Astrocyte (in vitro differentiated cells and primary cell): ENCODE measurements at places on chromosomes 4 and X. TPM values are rescaled to one million over a fixed set of nuclear protein-coding genes. Genes with fewer than 3 reads are reported as not detected.

DNA sequence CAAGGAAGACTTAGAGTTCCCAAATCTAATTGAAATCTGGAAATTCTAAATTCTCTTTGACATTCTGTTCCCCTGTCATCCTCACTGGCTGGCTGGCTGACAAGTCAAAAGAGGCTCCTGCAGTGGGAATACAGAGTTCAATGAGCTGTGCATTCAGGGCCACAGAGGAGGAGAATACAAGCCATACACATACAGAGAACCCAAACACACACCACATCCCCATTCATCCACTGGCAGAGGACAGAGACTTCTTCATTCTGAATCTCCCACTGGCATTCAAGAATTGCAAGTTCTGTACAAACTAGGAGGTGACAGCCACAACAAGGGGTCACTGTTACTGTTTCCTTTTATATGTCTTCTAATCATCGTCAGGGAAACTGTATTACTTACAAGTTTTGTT, 49.7 kb downstream of the SAT1 start:
- H3K4me3 ChIP-seq, result no peak overlapping the region
- no peaks in the 10 kb centered on the region for H3K4me1 ChIP-seq
- H3K27ac ChIP-seq, result no peak overlapping the region
- DNase-seq, result no peak
- H3K36me3 ChIP-seq, result no peaks in the 10 kb centered on the region

DNA sequence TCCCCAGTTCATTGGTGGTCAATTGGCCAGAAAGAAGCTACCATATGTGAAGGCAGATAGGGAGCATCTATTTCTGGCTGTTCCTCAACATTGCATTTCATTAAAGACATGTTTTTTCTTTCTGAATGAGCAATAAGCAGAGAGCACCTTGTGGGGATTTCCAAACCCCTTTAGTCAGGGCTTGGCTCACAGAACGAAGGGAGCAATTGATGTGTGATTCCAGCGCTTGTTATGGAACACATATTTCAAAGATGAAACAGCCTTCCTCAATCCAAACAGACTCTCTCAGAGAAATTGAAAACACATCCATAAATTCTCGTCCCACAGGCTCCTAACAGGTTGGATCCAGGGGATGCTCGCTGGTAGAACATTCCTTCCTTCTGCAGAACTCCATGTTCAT, 84.1 kb downstream of the CLCN4 start:
- H3K4me3 ChIP-seq, result no peak overlapping the region
- no peaks in the 10 kb centered on the region for H3K27me3 ChIP-seq
- peak overlapping the region; percentile 85 for H3K27ac ChIP-seq

The SMIM10L2A gene
- 0.18 and 0.48 TPM in 2 replicates for total RNA-seq

The HS3ST1 gene
- 0.18 and 0.22 TPM in 2 replicates for total RNA-seq

DNA sequence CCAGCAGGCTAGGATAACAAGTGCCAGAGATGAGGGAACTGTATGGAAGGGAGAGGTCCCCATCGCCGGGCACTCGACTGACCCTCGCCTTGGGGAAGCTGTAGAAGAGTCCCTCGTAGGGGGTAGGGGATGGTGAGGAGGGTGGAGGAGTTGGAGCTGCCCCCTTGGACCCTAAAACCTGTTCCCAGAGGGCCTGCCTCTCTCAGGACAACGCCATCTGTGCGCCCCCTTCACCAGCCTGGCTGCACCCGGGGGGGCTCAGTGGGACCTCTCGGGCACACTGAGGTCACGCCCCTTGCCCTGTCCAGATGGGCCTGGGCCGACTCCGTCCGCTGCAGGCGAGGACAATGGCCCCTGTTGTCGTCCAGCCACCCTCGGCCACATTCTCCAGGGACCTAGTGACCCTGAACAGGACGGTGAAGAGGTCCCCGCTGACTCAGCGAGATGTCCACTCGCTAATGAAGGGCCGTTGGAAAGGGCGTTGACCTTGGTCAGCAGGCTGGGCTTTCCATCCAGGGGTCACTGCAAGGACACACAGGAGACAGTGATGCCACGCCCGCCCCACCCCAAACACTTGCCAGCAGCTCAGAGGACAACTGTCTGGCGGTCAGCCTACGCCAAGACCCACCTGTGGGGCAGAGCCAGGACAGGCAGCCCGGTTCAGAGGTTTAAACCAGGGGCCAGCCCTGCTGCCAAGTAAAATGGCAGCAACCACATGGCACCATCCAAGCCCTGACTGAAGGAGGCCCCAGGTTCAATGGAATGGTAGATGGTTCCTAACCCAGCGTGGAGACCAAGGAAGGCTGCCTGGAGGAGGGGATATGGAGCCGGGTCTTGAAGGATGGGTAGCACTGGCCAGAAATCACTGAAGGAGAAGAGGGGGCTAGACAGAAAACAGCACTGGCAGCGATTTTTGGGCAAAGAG, 51.2 kb downstream of the HMX1 start:
- no peaks in the 10 kb centered on the region for H3K4me1 ChIP-seq
- H3K27ac ChIP-seq, result no peak overlapping the region
- no peak for DNase-seq
- no peak overlapping the region for H3K4me3 ChIP-seq
- H3K36me3 ChIP-seq, result no peaks in the 10 kb centered on the region

- H3K27me3 ChIP-seq, result no peaks in the 10 kb centered on the region
- no peaks in the 10 kb centered on the region for H3K36me3 ChIP-seq
- H3K27ac ChIP-seq, result peak overlapping the region; percentile 88
- peaks cover 14% of the 10 kb centered on the region for H3K4me1 ChIP-seq
- no peak for DNase-seq
Measured at GRCh38 chr4:123987408-123987807, 590.8 kb downstream of the SPRY1 start.

DNA sequence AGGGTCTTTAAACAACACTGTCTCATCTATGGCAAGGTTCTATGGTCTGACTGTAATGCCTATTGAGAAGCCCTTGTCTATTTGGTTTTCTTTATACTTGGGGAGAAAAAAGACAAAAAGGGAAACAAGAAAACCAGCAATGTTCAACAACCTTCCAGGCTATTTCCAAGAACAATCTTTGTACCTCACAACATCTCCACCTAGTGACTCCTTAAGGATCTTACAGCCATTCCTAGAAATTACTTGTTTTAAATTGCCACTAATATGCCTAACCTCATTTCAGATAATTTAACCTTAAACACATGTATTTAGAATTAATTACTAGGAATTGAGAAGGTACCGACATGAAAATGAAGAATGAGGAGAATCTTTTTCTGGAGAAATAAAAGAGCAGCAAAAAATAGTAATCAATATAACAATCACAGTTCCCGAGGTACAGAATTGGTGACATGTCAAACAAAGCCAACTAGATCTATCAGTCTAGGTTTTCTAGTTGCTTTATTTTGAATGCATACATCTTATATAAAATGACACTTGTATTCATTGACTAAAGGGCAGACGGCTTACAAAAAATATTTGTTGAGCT, 1.6 kb upstream of the RBM46 start:
- H3K4me3 ChIP-seq, result no peak overlapping the region
- no peaks in the 10 kb centered on the region for H3K36me3 ChIP-seq
- H3K27me3 ChIP-seq, result no peaks in the 10 kb centered on the region
- DNase-seq, result peak; percentile 17
- H3K27ac ChIP-seq, result no peak overlapping the region

The SEPTIN6 gene
- total RNA-seq, result 24.7 and 25.3 TPM in 2 replicates

GRCh38 chrX:12843668-12844279, 23.1 kb upstream of the TLR7 start:
- DNase-seq, result no peak
- no peak overlapping the region for H3K4me3 ChIP-seq
- H3K4me1 ChIP-seq, result no peaks in the 10 kb centered on the region
- H3K36me3 ChIP-seq, result no peaks in the 10 kb centered on the region
- H3K27ac ChIP-seq, result no peak overlapping the region

- no peak overlapping the region for H3K4me3 ChIP-seq
- H3K27me3 ChIP-seq, result no peaks in the 10 kb centered on the region
- no peaks in the 10 kb centered on the region for H3K4me1 ChIP-seq
- no peak for DNase-seq
- peaks cover 24% of the 10 kb centered on the region for H3K36me3 ChIP-seq
- no peak overlapping the region for H3K27ac ChIP-seq
Measured at GRCh38 chr4:94668724-94669123, 89.0 kb upstream of the BMPR1B start.

DNA sequence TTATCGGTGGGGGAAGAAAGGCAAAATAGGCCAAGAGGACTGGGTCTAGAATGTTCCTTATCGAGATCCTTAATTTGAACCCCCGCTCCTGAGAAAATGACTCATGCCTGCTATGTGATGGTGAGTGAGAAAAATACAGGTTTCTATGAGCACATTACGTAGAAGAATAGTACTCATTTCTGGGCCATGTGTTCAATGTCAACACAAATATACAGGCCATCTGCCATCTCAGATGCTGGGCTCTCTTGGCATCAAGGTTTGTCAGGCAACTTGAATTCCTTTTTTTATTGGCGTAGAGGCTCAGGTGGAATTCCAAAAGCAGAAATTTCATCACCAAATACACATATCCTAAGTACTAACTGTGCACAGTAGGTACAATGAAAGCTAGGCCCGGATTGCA, 81.4 kb upstream of the TRIM2 start:
- no peak overlapping the region for H3K27ac ChIP-seq
- H3K4me1 ChIP-seq, result peaks cover 9% of the 10 kb centered on the region
- H3K27me3 ChIP-seq, result no peaks in the 10 kb centered on the region
- H3K4me3 ChIP-seq, result no peak overlapping the region

DNA sequence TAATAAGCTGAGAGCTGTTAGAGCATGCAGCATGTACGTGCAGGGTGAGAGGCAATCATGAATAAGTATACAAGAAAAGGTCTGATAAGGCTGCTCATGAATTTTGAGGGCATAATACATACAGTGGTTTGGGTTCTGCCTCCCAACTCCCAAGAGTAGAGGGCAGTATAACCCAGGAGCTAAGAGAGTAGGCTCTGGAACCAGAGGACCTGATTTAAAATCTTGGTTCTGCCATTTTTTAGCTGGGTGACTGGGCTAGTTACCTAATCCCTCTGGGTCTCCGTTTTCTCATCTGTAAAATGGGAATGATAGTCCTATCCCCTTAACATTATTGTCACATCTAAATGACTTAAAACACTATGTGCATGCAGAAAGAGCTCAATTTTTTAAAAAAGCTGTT, 85.3 kb downstream of the LNX1 start:
- no peak overlapping the region for H3K27ac ChIP-seq
- peaks cover under 1% of the 10 kb centered on the region for H3K27me3 ChIP-seq
- H3K4me3 ChIP-seq, result no peak overlapping the region
- DNase-seq, result no peak

The GPC4 gene
- total RNA-seq, result 71.9 and 86.4 TPM in 2 replicates

DNA sequence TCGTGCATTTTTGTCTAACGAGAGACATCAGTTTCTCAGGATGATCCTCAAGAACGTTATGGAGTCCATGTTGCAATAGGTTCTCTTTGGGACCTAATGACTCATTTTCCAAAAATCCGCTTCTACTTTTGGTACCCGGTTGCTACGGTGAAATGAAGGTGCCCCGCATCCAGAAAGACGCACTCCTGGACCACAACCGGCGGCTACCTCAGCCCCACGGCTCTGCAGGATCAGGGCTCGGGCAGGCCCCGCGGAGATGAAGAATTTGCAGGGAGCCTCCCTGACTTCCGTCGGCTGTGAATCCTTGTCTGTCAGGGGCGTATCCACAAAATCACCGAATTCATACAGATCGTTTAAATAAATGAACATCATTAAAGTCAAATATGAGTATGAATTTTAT, 15.6 kb downstream of the GTPBP6 start:
- no peak overlapping the region for H3K4me3 ChIP-seq
- peaks cover 13% of the 10 kb centered on the region for H3K36me3 ChIP-seq
- H3K4me1 ChIP-seq, result no peaks in the 10 kb centered on the region
- H3K27me3 ChIP-seq, result no peaks in the 10 kb centered on the region
- DNase-seq, result no peak

DNA sequence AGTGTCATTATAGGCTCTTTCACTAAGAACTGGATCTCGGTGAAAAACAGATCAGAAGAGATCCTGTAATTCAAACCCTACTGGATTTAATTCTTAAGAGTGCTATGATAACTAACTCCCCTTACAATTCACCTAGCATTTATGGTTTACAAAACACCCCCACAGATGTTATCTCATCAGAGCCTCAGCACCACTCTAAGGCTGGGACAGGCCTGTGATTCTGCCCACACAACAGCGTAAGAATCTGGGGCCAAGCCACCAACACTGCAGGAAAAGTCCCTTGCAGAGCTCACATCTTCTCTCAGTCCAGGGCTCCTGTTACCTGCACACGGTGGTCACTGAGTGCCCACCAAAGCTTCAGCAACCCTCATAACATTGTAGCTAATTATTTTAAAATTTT, 8.9 kb downstream of the MFAP3L start:
- H3K27ac ChIP-seq, result no peak overlapping the region
- no peaks in the 10 kb centered on the region for H3K36me3 ChIP-seq
- no peak overlapping the region for H3K4me3 ChIP-seq
- no peak for DNase-seq
- no peaks in the 10 kb centered on the region for H3K27me3 ChIP-seq

The ANOS1 gene
- total RNA-seq, result 10.0 and 15.3 TPM in 2 replicates

GRCh38 chr4:120915336-120915735, 7.2 kb downstream of the PRDM5 start:
- no peak overlapping the region for H3K4me3 ChIP-seq
- H3K36me3 ChIP-seq, result no peaks in the 10 kb centered on the region
- no peaks in the 10 kb centered on the region for H3K4me1 ChIP-seq
- no peaks in the 10 kb centered on the region for H3K27me3 ChIP-seq

DNA sequence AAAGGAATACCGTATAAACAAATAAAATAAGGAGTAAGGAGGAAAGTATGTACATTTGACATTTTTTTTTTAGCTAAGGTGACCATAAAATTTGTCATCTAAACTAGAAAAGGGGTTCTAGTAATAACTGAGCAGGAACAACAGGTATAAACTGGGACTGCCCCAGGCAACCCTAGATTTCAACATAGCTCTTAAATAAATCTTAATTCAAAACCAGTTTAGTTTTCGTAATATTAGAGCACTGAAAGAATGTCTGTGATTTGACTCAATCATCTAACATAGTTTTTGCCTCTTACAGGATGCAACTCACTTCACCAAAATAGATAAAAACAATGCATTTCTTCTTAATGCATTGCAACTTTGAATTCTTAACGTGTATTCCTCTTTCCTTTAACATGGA, 257.7 kb downstream of the ADAMTS3 start:
- H3K27me3 ChIP-seq, result no peaks in the 10 kb centered on the region
- H3K4me3 ChIP-seq, result no peak overlapping the region
- no peaks in the 10 kb centered on the region for H3K36me3 ChIP-seq
- no peak for DNase-seq

GRCh38 chr4:85968945-85969819, 390.7 kb downstream of the MAPK10 start:
- DNase-seq, result peak; percentile 67
- peaks cover 5% of the 10 kb centered on the region for H3K4me1 ChIP-seq
- H3K36me3 ChIP-seq, result no peaks in the 10 kb centered on the region
- H3K27me3 ChIP-seq, result no peaks in the 10 kb centered on the region
- no peak overlapping the region for H3K4me3 ChIP-seq

The ADAM29 gene
- total RNA-seq, result not detected in 2 replicates
